ENCODE measurements at places on chromosomes 5 and 9.

GRCh38 chr5:170067574-170068170 lies 38.0 kb upstream of the FOXI1 start:
- no peak for DNase-seq

DNA sequence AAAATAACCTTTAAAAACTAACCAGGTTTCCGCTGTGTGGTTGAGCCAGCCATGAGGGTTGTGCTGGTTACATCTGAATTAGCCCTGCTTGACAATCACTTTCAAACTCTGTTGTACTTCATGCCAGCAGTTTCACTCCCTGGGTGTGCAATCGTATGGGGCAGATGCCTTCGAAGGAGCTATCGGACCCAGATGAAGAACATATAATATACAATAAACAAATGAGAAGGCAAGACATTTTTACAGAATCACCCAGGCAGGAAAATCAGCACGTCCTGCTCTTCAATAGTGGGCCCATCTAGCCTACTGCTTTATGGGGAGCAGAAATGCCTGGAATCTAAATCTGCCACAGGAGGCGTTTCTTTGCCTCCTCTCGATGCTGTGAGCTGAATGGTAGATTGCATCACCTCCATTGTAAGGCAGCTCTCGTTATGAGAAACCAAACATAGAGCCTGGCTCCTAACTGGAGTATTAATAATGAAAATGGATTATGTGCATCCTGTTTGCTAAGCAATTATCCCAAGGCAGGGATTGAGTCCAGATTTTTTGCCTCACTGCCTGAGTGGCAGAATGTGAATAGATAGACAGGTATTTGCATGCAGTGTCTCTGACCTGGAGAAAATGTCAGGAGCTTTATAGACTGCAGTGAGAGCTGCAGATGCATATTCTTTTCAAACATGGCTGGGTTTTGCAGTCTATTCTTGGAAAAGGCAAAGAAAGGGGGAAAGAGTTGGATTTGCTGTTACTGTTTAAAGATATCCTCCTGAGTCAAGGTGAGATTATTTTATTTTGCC lies 143.3 kb upstream of the SMARCA2 start:
- DNase-seq, result no peak

DNA sequence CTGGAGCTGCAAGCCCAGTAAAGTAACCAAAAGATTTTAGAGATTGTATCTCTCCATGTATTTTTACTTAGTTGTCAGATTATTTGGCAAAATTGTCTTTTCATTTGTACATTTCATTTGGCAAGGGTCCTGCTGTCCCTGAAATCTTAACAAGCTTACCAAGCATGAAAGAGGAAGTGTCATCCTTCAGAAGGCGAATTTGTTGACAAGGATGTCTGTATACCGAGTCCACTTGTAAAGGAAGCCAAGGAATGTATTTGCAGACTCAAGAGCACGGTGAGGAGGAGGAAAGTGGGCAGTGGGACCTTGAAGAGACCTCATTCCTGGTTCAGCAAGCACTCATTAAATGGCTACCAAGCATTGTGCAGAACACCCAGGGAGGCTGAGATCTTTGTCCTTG lies 7.5 kb upstream of the OTULINL start:
- no peak for DNase-seq

DNA sequence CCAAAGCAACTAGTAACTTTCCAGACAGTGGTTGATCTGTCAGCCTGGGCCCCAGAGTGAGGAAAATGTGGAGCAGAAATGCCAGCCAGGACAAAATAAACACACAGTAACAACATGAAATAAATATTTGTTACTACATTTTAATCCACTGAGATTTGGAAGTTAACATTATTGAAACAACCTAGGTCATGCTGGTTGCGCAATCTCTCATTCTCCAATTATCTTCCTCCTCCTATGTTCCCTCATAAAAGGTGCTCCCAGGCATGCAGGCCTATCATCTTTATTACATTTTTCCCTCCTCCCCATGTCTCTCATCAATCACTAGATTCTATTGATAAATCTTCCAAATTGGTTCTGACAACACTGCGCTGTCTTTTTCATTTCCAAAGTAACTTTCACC lies 363.1 kb downstream of the HINT1 start:
- DNase-seq, result no peak

DNA sequence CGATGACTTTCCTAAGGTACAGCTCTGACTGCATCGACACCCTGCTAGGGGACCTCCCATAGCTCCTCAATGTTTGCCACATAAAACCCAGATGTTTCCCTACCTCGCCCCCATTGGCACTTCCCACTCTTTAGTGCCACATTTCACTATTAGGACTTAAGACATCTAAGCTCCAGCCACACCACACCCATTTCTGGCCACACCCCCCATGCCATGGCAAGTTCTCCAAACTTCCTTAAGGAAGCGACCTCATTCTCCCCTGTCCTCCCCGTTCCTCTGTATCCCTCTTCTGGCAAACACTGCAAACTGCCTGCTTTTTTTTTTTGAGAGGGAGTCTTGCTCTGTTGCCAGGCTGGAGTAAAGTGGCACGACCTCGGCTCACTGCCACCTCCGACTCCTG lies 62.9 kb downstream of the USP20 start:
- DNase-seq, result no peak

GRCh38 chr9:112032009-112032408 lies 135.4 kb downstream of the UGCG start:
- DNase-seq, result no peak

- no peak for DNase-seq
Measured at GRCh38 chr5:85849411-85849810, 768.3 kb upstream of the COX7C start.

- DNase-seq, result no peak
Measured at GRCh38 chr5:98705841-98706240, 67.6 kb upstream of the RGMB start.

DNA sequence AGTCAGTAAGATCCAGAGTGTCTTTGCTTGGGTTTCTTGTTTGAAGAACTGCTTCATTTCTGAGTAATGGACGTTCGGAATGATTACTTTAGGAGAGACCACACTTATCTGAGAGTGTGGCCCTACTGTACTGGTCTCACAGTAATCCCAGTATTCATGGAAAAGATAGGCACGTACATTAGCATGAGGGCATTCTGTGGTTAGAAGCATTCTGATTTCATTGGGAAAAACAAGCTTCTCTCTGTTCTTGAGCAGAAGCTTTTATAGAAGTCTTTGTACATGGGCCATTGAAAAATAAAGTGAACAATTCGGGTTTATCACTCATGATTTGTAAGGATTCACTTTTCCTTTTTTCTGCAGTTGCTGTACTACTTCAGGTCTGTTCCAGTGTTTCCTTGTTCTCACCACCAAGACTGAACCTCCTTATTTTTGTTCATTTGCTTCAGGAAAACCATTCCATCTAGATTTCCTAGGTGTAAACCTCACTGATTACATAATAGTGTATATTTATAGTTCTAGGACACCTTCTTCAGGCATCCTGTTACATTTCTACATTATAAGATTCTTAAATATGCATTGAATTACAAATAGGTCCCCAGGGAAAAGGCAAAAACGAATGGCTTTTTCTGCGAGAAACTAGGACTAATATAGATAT lies 10.1 kb downstream of the TGFBR1 start:
- no peak for DNase-seq

- no peak for DNase-seq
Measured at GRCh38 chr9:36896296-36896695, 137.8 kb downstream of the PAX5 start.

GRCh38 chr5:146327257-146327870 lies 11.3 kb upstream of the POU4F3 start:
- DNase-seq, result no peak

DNA sequence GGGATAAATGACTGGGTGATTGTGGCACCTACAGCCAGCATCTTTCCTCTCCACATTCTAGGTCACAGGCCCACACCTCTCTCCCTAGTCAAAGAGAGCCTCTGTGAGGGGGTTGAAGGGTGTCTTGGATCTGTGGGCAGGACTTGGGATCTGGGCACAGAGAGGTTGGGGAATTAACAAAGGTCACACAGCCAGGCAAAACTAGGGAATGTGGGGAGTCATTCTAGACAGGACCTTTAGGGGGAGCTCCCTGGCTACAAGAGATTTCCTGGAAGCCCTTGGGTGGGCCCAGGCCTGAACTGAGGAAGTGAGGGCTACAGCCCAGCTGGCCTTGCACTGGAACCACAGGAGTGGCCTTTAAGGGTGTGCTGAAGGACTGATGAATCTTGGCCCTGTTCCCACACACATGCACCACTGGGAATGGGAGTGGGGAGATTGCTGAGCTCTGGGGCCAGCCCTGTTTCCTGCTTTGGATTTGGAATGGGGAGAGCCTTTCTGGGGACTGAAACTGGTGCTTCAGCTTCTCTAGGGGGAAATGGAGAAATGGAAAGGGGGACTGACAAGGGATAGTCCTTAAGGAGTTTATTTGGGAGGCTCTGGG lies 12.4 kb upstream of the CXXC5 start:
- DNase-seq, result peak; percentile 77

GRCh38 chr5:3511934-3512333 lies 83.7 kb upstream of the IRX1 start:
- DNase-seq, result no peak

DNA sequence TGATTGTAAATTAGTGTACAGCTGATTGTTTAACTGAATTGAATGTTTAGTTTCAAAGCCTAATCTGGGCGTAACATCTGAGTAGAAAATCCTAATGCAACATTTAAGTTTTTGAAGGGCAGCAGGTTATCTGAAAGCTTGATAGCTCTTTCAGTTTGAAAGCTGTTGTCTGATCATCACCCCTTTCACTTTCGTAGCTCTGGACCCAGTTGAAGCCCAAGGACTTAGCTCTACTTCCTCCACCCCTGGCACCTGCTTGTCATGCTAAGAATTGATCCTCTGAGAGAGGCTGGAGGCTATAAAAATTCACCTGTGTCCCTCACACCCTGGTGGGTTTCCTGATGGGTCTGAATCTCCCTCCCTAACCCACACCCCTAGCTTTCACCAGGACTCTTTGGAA lies 86.0 kb downstream of the ZFAND5 start:
- no peak for DNase-seq

DNA sequence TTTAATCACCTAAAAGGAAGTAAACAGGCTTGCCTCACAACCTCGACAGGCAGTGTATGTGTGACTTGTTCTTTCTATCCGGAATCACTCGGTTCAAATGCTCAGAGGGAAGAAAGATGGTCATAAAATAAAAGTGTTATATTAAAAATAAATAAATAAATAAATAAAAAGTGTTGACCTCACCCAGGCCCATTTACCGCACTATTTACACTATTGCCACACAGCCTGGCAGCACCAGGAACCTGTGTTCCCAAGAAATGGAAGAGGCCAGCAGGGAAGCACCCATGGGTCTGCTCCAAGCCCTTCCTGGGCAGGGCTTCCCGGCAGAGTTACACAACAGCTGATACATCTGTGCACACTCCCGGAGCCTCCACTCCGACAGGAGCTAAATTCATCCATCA lies 127.9 kb downstream of the EFNA5 start:
- peak; percentile 73 for DNase-seq

- DNase-seq, result no peak
Measured at GRCh38 chr9:134267305-134267880, 58.9 kb upstream of the RXRA start.

DNA sequence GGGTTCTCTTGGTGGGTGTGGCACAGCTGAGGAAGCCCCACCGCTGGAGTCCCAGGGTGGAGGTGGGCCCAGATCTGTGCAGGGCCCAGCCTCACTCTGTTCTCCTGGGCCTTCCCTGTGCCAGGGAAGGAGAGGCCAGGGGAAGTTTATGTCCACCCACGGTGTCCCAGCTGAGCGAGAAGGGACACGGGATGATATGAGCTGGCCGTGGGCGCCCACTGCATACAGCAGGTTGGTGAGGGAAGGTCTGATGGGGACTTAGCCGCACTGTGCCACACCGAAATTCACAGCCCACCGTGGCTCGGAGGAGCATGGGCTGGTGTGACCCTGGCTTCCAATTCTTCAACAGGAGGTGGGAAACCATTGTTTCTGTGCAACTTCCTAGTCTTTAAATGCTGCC lies 33.9 kb downstream of the UNC5A start:
- no peak for DNase-seq

- no peak for DNase-seq
Measured at GRCh38 chr9:99822806-99823591, 1.3 kb downstream of the NR4A3 start.

DNA sequence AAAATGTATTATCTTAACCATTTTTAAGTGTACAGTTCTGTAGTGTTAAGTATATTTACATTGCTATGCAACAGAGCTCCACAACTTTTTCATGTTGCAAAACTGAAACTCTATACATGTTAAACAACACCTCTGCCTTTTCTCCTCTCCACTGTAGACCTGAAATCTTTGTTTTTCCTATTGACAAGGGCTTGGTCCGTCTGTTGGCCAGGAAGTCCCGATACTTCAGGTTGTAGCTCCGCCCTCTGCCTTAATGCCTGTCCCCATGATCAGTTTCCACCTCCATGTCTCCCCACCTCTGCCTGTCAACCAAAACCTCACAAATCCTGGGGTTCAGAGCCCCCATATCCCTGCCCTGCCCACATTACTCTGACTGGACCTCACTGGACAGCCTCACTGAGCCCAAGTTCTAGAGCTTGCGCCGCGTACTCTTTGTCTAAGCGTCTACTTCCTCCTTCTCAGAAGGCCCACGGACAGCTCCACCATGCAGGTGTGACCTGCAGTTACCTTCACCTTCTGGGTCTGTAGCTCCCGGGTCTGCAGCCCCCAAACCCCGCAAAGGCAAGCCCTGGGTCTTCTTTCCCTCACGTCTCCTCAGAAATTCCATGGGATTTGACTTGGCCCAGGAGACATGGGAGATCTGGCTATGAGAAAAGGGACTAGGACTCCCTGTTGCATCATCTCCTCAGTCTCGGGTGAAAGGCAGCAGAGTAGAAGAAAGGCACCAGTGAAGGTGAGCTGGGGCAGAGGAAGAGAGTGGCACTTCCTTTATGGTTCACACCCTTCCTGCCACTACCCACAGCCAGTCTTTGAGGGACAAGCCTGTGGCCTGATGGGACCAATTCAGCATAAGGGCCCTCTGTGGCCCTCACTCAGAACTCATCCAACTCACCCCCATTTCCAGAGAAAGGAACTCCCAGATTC lies 8.0 kb downstream of the GLIPR2 start:
- DNase-seq, result no peak

GRCh38 chr5:65076251-65076869 lies 307.6 kb downstream of the CWC27 start:
- DNase-seq, result no peak

GRCh38 chr5:119614838-119615237 lies 14.5 kb upstream of the FAM170A start:
- no peak for DNase-seq

DNA sequence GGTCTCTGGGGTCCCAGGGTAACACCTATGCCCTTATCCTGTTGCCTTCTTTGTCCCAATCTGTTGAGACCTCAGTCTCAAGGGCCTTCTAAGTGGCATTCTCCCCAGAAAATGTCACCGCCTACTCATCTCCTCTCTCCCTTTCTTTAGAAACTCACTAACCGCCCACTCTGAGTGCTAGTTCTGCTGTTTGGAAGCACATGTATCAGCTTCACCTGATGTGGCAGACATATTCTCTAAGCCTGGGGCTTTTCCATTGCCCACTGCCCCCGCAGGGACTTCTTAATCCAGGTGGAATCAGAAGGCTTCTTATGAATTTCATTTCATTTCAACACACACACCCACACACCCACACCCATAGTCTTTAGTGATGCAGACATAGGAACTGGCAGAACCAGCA lies 165.1 kb downstream of the ASTN2 start:
- DNase-seq, result no peak

Data from brain pericyte (primary cell).